A549 treated with CORT108297 at 1 μM for 4 hours (cell line): ENCODE measurements at places on chromosomes 4 and X. TPM values are rescaled to one million over a fixed set of nuclear protein-coding genes. Genes with fewer than 3 reads are reported as not detected.

The CLTRN gene
- total RNA-seq, result 0.92 to 1.4 TPM (median 1.0 TPM) in 5 replicates

The MPP1 gene
- total RNA-seq, result 16.7 to 17.9 TPM (median 17.5 TPM) in 5 replicates

The SORCS2 gene
- total RNA-seq, result 2.8 to 5.6 TPM (median 4.2 TPM) in 5 replicates

The TNIP3 gene
- 0.14 to 0.66 TPM (median 0.53 TPM) in 5 replicates for total RNA-seq

The PABPC1L2B gene
- not detected in 5 replicates for total RNA-seq

The SMIM31 gene
- 0.02 to 0.21 TPM (median 0.09 TPM) in 5 replicates for total RNA-seq

The ABLIM2 gene
- 1.1 to 1.9 TPM (median 1.5 TPM) in 5 replicates for total RNA-seq

The UCP1 gene
- total RNA-seq, result 0.07 TPM in 1 of 5 replicates, not detected in the others
